ENCODE measurements at places on chromosomes 5 and 9.

GRCh38 chr5:116046823-116047222 lies 14.6 kb downstream of the ARL14EPL start:
- DNase-seq, result no peak

DNA sequence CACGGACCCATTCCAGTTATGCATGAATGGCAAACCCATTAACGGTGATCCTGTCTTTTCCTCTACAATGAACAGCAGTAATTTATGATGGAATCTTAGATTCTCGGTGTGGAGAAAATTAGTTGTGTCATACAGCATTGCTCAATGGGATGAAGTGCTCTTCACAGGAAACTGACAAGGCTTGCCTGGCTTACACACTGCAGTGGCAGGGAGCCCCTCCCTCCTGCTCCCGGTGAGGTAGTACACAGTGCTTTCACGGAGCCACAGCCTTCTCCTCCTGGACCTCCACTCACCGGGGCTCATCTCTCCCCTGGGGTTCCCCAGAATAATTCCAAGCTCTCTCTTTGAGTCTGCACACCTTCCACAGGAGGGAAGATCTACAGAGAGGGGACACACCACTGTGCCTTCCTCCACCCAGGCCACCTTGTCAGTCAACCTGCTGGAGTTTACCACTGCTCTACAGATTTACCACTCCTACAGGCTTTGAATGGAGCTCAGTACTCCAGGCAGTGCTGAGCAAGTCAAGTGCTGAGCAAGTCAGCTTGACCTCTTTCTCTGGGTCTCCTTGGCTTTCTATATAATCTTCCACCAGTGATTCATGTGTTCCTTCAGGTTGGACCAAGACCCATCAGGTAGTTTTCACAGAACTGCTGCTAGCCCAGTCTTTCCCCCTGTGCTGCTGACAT lies 59.1 kb upstream of the TBC1D2 start:
- no peak for DNase-seq

- DNase-seq, result no peak
These were observed 163.5 kb downstream of the SEMA6A start for GRCh38 chr5:116411101-116411571.

DNA sequence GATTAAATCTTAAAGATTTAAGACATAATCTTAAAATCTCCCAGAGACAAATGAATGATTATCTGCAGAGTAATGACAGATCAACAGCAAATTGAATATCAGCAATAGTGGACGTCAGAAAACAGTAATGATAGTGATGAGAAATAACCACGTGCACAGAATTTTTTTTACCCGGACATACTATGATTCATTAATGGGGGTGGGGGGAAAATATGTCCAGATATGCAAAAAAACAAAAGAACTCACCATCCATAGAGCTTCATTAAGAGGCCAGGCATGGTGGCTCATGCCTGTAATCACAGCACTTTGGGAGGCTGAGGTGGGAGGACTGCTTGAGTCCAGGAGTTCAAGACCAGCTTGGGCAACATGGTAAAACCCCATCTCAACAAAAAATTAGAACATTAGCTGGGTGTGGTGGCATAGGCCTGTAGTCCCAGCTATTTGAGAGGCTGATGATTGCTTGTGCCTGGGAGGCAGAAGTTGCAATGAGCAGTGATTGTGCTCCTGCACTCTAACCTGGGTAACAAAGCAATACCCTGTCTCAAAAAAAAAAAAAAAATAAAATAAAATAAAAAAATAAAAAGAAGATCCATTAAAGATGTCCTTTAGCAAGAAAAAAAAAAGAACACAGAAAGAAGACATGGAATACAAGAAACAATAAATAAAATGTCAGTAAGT lies 30.9 kb upstream of the SHOC1 start:
- no peak for DNase-seq

GRCh38 chr5:132439521-132440089 lies 51.0 kb downstream of the IRF1 start:
- DNase-seq, result no peak
